ENCODE measurements at places on chromosomes 11 and 22.

- no peak for DNase-seq
Observed at GRCh38 chr11:57903441-57904123, 120.1 kb upstream of the OR9Q1 start.

DNA sequence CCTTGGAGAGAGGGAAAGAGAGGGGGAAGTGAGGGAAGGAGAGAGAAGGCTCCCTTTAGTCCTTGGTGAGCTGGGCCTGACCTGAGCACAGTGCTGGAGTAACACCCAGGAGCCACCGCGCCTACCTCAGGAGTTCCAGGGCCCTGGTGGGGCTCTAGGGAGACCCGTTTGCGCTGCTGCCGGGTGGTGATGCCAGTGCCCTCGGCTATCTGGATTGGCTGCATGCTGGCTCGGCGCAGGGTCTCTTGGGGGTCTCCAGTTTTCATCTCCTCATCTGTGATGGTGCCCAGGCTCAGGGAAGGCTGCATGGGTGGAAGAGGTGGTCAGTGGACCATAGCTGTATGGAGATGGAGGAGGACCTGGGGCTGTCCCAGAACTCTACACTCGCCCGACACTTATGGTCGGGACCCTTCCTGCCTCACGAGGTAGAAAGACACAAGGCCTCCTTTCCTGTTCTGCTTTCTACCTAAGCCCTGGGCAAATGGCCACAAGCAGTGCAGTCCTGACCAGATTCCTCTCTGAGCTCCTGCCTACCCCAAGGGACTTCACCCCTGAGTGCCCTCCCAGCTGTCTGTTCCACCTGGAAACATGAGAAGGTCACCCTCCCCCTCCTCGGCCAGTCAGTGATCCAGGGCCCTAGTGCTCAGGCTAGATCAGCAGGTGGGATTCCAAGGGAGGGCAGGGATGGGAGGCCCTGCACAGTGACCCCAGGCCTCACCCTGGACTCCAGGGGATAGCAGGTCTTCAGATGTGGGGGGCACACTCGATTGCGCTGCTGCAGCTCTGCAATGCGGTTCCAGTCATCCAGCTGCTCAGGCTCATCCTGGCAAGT is 6.0 kb downstream of the IL18BP start:
- DNase-seq, result no peak

- no peak for DNase-seq
Observed at GRCh38 chr22:29768052-29768693, 1.0 kb downstream of the UQCR10 start.

DNA sequence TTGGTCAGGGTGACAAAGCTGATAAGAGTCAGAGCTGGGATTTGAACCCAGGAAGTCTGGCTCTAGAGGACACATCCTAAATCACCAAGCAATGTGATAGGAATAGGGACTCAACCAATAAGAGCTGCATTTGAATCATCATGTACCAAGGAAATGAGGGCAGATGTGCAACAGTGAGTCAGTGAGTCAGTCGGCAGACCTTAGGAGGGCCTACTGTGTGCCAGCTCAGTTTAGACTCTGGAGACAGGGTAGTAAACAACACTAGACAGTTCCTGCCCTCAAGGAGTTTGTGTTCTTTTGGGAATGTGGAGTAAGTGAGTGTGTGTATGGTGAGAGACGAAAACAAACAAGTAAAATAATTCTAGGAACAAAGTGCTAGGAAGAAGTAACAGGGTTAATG is 11.2 kb downstream of the IL10RA start:
- DNase-seq, result no peak

GRCh38 chr11:97229936-97230335 is 840.1 kb downstream of the JRKL start:
- no peak for DNase-seq

GRCh38 chr11:69512136-69512535 is 30.7 kb downstream of the LINC01488 start:
- DNase-seq, result no peak

DNA sequence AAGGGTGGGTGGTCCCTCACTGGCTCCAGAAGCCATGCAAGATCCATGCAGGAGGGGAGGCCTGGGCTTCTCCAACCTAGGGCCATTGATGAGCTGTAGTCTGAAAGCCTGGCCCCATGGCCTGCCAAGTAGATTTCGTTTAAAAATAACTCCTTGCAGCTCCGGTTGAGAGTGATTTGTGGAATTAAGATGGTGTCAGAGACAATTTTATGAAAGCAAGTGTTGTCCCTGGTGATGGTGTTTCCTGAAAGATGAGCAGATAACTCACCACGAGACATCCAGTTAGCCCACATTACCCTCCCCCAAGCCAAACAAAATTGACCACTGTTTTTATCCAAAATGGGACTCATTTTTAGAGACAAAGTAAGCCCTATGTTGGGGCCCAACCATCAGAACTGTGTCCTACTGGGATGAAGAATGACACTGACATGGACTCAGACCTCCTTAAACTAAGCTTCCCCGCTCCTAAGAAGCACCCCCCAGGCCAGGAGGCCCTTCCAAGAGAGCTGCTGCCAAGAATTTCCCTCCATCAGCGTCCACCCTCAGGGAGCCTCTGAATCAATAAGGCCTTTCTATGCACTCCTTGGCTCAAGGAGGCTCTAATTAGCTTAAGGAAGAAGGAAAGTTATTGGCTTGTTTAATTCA is 174.2 kb upstream of the NCAM1 start:
- DNase-seq, result no peak

- DNase-seq, result no peak
Observed at GRCh38 chr11:83831929-83832328, 545.8 kb upstream of the CCDC90B start.

DNA sequence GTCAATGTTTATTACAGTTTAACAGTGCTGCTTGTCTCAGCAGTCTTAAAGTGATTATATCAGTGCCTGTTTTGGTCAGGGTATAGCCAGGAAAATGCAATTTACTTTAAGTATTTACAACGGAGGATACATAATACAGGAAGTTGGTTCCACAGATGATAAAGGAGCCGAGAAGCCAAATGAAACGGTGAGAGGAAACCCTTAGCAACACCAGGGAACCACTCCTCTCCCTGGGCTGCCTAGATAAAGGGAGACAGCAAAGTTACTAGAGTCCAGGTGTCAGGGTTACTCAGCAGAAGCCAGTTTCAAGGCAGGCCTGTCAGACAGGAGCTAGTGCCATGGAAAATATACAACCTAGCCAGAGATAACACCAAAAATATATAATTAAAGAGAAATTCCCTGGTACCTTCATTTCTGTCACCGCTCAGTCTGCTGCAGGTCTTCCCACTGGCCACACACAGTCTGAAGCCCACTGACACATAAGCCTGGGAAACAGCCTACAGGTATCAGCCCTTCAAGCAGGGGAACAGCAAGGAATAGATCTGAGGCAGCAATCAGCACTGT is 55.5 kb downstream of the FAM76B start:
- DNase-seq, result no peak

GRCh38 chr11:67646535-67647336 is 3.8 kb downstream of the ACY3 start:
- DNase-seq, result peak; percentile 60

DNA sequence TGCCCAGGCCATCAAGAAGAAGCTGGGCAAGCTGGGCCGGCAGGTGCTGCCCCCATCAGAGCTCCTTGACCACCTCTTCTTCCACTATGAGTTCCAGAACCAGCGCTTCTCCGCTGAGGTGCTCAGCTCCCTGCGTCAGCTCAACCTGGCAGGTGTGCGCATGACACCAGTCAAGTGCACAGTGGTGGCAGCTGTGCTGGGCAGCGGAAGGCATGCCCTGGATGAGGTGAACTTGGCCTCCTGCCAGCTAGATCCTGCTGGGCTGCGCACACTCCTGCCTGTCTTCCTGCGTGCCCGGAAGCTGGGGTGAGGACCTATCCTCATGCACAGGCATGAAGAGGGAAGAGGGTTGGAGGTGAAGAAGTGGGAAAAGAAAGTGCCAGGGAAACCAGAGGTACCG is 5.3 kb upstream of the NHERF4 start:
- DNase-seq, result no peak

GRCh38 chr11:33443684-33444083 is 186.5 kb downstream of the HIPK3 start:
- DNase-seq, result no peak

- DNase-seq, result no peak
Observed at GRCh38 chr11:73598719-73599379, 937 bp upstream of the FAM168A start.

GRCh38 chr22:27259433-27259832 is 542.1 kb downstream of the MN1 start:
- no peak for DNase-seq

GRCh38 chr22:44648821-44649565 is 53.0 kb upstream of the PRR5 start:
- no peak for DNase-seq

- no peak for DNase-seq
Observed at GRCh38 chr22:35467681-35468434, 67.9 kb downstream of the MCM5 start.

DNA sequence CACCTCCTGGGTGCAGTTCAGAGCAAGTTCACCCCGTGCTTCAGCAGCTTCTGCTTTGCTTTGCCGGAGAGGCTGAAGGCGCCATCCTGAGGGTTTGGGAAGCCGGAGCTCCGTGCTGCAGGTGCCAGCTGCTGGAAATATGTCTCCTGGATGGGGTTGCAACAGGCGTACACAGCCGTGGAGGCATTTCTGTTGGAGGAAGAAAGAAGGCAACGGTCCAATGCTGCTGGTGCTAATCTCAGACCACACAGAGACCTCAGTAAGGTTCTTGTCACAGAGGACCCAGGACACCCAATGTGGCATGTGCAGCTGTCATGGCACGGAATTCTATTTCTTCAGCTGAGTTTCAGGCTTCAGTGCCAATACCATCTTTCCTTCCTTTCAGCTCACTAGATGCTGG is 24.2 kb downstream of the ASPHD2 start:
- no peak for DNase-seq

DNA sequence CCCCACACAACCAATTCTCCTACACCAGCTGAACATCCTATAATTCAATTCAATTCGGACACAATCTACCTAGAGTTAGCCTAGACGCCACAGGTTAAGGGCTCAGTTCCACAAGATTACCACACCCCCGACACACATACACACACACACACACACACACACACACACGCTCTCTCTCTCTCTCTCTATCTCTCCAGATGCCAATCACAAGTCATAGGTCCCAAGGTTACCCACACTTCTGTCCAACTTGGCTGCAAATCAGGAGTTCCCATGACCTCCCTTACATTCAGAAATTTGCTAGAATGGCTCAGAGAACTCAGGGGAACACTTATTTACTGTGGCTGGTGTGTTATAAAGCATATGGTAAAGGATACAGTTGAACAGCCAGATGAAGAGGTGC is 204.0 kb downstream of the DBX1 start:
- no peak for DNase-seq

- DNase-seq, result no peak
Observed at GRCh38 chr11:6129011-6129410, 21.5 kb downstream of the OR56B4 start.

DNA sequence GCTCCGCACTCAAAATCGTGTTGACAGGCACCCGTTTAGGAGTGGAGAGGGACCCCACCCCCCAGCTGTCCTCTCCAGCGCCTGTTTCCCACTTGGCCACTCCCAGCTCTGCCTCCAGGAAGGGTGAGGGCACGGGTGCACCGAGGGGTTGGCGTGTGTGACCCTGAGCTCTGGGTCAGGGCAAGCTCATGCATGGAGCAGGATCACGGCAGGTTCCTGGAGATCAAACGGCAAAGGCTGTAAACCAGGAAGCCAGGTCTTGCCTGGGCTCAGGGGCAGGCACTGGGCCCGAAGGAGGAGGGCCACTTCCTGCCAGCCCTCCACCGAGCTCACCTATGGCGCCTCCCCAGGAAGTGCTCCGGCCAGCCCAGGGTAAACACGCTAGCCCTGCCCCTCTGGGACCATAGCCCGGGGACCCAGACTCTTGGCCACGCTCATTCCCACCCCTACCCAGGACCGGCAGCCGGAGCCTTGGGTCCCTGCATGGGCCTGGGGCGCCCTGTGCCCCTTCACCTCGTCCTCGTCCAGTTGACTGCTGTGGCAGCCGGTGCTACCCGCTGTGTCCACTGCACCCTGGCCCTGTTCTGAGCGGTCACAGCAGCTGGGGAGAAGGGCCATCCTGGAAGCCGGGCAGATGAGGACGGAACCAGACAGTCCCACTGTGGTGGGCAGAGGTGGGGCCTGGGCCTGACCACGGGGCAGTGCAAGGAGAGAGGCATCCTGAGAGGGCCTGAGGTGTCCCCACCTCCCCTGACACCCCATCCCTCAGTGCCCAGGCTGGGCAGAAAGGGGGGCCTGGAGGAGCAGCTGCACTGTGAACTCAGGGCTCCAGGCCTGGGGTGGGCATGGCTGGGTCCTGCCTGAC is 1.0 kb upstream of the EPS8L2 start:
- DNase-seq, result no peak

GRCh38 chr11:75814363-75814676 is 690 bp upstream of the UVRAG start:
- no peak for DNase-seq

All from CD8-positive, alpha-beta memory T cell (primary cell).